ENCODE measurements at places on chromosomes 2 and 18. TPM values are rescaled to one million over a fixed set of nuclear protein-coding genes. Genes with fewer than 3 reads are reported as not detected.

The SLC19A3 gene
- total RNA-seq: not detected

DNA sequence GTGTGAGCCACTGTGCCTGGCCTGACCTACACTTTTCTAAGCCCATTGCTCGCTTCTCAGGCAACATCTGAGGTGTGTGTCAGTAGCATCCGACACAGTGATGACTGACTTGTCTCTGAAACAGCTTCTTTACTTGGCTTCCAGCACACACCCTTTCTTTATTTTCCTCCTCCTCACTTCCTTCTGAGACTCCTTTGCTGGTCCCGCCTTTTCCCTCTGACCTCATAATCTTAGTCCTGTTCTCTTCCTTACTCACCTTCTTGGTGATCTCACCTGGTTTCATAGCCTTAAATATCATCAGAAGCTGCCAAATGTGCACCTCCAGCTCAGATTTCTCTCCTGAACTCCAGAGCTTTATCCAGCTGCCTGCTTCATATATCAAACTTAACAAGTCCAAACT lies 66.6 kb upstream of the PELI1 start:
- no peak for DNase-seq

- no peak for DNase-seq
Observed at GRCh38 chr2:85936421-85937068, 47.8 kb upstream of the ST3GAL5 start.

DNA sequence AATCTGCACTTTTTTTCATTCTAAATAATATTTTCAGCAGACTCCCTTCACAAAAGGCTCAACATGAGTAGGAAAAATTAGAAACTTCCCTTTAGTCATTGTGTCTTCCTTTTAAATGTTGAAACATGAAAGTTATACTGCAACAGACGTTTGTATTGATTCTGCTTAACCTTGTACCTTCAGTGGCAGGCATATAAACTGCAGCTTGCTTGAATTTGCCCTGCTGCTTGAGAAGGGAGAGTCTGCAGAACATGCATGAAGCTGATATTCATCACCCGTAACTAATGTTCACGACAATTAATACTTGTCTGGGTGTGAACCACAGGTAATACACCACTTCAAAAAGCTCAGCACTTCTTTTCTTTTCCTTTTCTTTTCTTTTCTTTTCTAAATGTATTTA lies 294.7 kb upstream of the LRP1B start:
- no peak for DNase-seq

DNA sequence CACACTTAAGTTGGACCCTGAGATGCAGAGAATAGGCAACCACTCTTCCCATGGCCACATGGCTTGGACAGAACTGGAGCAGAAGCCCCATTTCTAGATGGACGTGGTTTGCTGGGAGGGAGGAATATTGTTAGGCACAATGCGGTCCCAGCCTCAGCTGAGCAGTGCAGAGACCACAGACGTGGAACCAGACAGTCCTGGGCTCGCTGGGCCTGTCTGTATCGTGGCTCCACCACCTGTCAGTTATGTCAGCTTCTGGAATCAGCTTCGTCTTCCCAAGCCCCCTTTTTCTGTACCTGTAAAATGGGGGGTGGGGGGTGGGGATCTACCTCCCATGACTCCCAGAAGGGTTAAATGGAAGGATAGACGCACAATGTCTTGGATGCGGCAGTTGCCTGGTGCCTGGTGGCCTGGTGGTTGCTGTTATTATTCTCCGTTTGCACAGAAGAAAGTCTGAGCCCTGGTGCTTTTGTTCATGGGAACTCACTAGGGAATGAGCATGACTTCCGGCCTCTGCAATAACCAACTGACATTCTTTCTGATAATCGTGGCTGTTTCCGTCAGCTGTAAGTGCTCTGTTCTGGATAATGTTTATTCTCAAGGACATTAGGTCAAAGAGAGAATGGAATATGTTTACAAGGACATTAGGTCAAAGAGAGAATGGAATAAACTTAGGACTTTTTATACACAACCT lies 31.4 kb downstream of the COLEC11 start:
- no peak for DNase-seq

The LRP2 gene
- total RNA-seq: not detected

- no peak for DNase-seq
Observed at GRCh38 chr2:186098821-186099220, 360.2 kb downstream of the FSIP2 start.

GRCh38 chr2:152466041-152466440 lies 131.1 kb downstream of the FMNL2 start:
- no peak for DNase-seq

DNA sequence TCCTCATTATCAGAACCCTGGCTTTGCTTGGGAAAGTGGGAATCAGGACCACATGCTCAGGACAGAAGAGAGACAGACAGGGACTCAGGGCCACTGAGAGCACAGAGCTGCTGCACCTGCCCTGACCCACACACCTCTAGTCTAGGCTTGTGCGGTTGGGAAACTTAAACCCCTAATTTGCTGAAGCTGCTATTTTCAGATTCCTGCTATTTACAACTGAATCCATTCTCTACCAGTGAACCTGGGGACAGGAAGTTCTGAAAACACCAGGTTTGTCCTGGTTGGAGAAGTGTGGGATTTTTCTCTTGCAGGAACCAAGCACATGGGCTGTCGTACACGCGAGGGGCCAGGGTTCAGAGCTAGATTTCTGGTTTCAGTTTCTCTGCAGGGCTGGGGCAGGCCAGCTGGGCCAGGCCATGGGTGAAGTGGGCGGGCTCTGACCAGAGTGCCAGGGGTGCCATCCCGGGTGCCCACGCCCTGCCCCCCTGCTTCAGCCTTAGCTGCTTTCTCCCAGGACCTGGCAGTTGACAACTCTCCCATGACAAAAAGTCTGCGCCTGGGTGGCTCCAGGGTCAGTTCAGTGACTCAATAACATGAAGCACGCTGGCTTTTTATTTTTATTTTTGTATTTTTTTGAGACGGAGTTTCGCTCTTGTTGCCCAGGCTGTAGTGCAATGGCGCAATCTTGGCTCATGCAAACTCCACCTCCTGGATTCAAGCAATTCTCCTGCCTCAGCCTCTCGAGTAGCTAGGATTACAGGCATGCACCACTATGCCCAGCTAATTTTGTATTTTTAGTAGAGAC lies 51.3 kb upstream of the SLC1A4 start:
- DNase-seq: no peak

GRCh38 chr2:165844216-165844615 lies 50.2 kb upstream of the GALNT3 start:
- DNase-seq: no peak

The PROKR1 gene
- total RNA-seq: not detected

- DNase-seq: no peak
Observed at GRCh38 chr2:147547440-147547839, 297.4 kb upstream of the ACVR2A start.

GRCh38 chr2:25314514-25315315 lies 27.0 kb downstream of the DNMT3A start:
- no peak for DNase-seq

The CFC1 gene
- total RNA-seq: not detected

The FOXI3 gene
- total RNA-seq: not detected

DNA sequence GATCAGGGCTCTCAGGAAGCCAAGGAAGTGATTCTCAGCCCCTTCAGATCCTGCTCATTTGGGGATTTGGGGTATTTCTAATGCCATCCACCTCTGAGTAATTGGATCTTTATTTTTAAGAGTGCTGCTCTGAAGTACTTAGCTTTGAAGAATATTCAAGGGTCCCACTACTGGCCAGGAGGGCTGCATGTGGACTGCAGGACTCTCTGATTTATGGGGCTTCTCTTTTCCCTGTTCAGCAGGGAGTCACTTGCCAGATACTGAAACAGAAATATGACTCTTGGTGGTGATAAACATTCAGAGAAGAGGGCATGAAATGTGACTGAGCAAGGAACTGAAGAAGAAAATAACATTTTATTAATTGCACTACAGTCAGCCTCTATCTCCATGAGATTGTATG lies 138.5 kb downstream of the MTX2 start:
- no peak for DNase-seq

DNA sequence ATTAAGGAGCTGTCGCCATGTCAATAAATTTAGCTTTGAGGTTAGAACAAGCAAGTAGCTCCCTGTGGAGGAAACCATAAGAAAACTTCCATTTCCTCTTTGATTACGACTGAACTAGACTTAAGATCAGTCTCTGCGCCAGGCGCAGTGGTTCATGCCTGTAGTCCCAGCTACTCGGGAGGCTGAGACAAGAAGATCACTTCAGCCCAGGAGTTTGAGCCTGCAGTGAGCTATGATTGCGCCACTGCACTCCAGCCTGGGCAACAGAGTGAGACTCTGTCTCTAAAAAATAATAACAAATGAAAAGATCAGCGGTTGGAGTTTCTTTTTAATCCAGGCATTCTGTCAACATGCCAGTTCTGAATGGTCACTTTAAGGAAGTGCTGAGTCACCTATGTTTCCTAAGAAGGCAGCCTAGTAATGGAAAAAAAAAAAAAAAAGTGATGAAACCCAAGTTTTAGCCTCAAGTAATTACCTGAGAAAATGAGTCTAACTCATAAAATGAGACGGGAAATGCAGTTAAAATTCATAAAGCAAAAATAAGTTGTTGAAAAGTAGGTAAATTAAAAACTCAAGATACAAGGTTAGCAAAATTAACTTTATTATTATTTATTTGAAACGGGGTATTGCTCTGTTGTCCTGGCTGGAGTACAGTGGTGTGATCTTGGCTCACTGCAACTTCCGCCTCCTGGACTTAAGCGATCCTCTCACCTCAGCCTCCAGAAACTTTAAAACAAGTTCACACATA lies 10.2 kb downstream of the C18orf32 start:
- no peak for DNase-seq

The SCN2A gene
- 0.75 TPM for total RNA-seq

DNA sequence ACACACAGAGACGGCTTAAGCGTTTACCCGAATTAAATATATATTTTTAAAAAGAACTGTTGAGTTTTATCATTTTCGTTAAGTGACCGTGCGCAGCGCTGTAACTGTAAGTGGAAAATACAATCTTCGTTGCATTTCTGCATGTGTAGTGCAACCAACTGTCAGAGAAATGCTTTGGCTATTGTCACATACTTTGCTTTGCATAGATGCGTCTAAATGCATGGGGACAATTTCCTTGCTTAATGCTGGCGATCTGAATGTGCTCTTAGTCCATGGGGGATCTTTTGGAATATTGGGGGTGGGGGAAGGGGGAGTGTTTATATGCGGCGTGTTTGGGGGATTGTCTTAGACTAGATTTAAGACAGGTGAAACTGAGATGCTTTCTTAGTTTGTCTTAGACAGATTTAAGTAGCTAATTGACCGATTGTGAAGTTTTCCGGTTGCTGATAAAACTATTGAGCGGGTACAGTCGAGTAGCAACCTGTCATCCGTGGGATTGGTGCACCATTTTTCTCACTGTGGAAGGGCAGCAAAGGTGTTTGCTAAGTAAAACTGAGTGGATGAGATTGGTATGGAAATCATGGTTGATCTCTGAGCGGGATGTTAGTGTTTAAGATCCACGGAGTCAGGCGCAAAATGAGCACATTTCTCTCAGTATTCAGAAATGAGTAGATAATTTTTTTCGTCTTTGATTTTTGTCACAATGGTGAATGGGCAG lies 476 bp downstream of the VSNL1 start:
- DNase-seq: no peak

DNA sequence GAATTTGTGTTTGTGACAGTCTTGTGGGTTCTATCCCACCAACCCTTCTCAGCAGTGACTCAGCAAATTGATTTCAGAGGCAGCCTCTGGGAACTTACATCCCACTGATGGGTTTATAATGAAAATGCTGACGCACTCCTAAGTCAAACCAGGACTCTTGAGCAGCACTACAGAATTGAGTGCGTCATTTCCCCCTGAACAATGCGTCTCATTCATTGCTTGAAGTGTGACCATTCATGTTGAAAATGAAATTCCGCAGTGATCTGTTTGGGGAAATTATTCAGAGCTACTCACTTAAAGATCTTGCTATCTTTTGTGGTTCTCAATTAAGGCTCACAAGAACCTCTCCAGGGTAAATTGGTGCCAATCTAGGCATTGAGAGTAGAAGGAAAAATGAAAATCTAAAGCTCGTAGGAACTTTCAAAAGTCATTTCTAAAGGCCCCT lies 417.7 kb upstream of the SLC14A2 start:
- DNase-seq: no peak

DNA sequence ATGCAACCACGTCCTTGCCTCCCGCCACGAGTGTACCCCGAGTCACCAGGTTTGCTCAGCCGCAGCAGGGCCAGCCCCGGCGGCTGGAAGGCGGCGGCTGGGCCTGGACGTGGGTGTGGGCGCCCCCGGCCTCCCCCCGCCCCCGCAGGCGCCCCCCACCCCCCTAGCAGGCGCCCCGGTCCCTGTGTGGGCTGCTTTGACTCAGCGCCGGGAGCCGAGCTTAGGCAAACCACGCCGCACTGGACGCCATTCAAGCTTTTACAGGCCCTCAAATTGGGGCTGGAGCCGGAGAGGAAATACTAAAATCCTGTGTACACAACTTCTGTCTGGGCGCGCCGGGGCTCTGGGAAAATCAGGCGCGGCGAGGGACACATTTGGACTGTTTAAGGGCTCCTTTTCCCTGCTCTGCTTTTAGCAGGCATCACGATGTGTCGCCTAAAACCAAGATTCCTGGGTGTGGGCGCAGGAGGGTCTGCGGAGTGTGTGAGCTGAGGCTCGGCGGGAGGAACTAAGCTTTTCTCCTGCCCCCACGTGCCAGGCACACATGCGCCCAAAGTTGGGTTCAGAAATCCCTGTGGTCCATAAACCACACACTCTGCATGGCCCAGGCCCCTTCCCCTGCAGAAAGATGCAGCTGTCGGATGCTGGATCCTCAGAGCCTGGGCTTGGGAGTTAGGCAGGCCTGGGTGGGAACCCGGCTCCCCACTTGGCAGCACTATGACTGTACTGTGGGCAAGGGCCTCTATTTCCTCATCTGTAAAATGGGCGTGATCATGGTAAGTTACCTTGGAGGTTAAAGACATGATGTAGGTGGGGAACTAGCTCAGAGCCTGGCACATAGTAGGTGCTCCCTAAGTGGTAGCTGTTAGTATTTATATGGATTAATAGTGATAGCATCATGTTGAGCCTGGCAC lies 57.6 kb downstream of the ATOH8 start:
- DNase-seq: no peak

DNA sequence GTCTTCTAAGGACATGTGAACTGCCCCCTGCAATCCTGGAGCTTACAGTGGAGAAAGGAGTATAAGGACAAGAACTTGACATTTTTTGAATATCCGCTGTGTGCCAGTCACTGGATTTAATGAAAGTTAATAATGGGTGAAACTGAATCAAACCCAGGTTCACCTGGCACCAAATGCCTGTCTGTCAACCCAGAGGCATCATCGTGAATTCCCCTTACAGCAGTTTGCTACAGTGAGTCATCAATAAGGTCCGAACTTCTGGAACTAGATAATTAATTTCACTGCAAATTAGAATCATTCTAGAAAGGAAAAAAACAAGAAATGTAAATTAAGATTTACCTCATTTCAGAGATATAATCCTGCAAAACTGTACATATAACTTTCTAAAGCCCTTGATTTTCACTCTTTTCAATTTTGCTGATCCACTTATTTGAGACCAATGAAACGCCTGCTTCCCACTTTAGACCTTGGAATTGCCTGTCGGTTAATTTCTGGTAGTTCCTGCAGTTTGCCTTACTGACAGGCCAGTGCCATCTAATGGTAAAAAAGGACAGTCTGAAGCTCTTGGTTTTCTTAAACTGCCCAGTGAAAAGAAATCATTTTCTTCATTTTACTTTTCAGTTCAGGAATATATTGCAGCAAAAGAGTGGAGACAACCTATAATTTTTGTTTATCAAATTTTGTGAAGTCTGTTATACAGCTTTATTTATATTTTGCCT lies 8.2 kb downstream of the DSG2 start:
- DNase-seq: peak; percentile 56
